Activated CD8-positive, alpha-beta memory T cell treated with anti-CD3 and anti-CD28 coated beads for 4 hours (primary cell): ENCODE measurements at places on chromosomes 6 and 20.

DNA sequence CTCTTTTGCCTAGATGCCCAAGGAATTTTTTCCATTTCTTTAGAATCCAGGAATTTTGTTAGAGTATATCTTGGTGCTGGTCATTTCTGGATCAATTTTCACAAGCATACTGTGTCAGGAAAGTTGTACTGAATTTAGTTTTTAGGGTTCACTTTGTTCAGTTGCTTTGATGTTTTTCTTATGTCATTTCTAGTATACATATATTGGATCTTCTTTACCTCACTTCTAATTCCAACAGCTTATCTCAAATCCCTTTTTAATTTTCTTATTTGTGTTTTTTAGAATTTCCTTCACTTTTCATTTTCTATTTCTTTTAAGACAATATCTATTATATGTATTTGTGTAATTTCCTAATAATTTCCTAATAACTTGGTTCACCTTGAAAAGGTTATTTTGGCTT is 281.0 kb upstream of the AGPAT4 start:
- no peak for DNase-seq

DNA sequence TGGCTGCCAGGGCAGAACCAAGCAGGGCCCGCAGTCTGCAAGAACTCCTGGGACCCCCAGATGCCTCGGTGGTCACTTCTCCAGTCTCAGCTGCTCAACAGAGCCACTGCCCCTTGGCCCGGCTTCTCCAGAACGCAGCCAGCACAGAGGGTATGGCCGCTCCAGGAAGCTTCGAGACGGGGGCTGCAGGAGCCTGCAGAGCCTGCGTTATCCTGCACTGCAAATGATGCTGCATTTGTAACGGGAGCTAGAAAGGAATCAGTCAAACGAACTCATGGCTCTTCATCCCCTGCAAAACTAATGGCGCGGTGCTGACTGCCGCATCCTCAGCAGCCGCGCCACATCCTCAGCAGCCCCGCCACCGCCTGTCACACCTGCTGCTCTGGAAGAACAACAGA is 254.9 kb downstream of the TAF4 start:
- DNase-seq: no peak

DNA sequence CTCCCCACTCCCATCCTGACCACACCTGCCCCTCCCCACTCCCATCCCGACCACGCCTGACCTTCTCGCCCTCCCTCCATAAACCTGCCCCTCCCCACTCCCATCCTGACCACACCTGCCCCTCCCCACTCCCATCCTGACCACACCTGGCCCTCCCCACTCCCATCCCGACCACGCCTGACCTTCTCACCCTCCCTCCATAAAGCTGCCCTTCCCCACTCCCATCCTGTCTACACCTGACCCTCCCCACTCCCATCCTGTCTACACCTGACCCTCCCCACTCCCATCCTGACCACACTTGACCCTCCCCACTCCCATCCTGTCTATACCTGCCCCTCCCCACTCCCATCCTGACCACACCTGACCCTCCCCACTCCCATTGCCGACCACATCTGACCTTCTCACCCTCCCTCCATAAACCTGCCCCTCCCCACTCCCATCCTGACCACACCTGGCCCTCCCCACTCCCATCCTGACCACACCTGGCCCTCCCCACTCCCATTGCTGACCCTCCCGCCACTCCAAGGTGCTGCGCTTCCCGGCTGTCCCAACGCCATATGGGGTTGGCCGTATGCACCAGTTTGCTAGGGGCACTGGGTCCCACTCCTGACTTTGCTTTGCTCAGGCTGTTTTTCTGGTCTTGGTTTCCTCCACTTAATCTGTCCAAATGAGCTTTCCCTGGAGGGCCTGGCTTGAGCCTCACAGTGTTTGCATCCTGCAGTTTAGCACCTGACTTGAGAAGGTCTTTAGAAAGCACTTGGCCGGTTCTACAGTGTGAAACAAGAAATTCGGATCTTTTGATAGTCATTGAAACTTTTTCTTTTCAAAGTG is 2.9 kb downstream of the KIF25 start:
- DNase-seq: no peak

GRCh38 chr6:80607811-80608391 is 501.4 kb downstream of the BCKDHB start:
- DNase-seq: no peak

DNA sequence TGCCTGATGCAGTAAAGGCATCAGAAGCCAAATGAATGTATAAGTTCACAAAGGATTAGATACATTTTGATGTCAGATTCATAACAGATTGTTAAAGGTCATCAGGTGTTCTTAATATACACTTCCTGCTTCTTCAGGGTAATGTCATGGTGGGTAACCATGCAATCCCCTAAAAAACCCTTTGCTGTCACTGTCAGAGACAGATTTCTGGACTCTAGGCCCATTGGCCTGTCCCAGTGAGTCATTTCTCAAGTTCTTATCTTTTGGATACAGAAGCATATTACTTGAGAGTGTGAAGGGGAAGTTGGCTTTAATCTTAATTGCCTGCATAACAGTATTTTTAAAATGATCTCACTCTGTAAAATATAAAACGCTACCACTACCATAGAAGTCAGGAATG is 895.6 kb upstream of the MAP3K7 start:
- DNase-seq: no peak

GRCh38 chr20:38748861-38749149 is 545 bp downstream of the ACTR5 start:
- peak; percentile 26 for DNase-seq

GRCh38 chr20:402496-402885 is 5.6 kb upstream of the RBCK1 start:
- DNase-seq: no peak

DNA sequence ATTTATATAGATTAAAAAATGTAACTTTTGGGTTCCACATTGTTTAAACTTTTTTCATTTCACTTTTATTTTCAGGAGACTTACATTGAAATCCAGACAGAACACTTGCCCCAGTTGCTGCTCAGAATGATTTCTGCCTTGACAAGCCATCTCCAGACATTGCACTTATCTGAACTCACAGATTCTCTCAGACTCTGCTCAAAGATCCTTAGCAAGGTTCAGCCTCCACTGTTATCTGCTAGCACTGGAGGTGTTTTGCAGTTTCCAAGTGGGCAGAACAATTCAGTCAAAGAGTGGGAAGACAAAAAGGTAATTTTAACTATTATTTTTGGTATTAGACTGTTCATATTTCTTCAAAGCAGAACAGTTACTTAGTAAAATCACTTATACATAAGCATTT is 58.0 kb downstream of the DOP1A start:
- DNase-seq: no peak

GRCh38 chr6:116015983-116016382 is 44.7 kb downstream of the FRK start:
- DNase-seq: no peak

DNA sequence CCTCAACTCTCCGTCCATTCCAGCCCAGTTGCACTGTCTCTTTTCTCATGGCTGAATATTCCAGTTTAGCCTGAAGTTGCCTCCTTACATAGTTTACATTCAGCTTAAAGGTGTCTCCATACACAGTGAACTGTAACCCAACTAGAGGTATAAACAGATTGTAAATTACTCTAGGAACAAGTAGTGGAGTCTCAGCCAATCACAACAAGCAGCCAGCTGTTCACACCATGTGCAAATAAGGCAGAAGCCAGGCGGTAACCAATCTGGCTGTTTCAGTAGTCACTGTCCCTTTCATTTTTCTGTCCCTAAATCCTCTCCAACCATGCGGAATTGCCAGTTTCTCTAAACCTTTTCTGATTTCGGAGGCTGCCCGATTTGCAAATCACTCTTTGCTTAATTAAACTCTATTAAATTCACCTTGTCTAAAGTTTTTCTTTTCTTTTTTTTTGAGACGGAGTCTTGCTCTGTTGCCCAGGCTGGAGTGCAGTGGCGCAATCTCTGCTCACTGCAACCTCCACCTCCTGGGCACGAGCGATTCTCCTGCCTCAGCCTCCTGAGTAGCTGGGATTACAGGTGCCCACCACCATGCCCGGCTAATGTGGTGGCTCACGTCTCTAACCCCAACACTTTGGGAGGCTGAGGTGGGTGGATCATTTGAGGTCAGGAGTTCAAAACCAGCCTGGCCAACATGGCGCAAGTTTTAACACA is 37.6 kb upstream of the GFOD1 start:
- DNase-seq: no peak
